ENCODE measurements at places on chromosomes 3 and 15.

- DNase-seq, result no peak
Measured at GRCh38 chr15:66417736-66418135, 31.0 kb downstream of the MAP2K1 start.

- no peak for DNase-seq
Measured at GRCh38 chr3:127213381-127213918, 20.5 kb downstream of the PRR23E start.

DNA sequence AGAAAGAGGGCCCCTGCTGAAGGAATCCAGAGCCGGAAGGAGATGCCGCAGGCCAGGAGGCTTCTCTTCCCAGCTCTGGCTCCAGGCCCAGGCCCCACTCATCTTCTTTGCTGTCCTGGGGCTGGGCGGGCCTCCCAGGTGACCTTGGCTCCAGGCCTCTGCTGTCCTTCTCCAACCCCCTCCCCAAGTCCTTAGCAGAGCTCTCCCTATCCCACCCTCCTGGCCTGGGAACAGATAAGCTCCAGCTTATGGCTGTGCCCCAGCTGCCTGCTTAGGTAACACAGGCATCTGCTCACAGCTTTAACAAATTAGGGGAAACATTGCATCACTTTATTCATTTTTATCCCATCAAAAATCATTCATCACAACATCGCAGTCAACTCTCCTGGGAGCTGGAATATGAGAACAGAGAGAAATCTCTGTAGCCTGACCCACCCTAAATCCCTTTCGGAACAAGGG, 86.9 kb downstream of the SEMA5B start:
- DNase-seq, result no peak

DNA sequence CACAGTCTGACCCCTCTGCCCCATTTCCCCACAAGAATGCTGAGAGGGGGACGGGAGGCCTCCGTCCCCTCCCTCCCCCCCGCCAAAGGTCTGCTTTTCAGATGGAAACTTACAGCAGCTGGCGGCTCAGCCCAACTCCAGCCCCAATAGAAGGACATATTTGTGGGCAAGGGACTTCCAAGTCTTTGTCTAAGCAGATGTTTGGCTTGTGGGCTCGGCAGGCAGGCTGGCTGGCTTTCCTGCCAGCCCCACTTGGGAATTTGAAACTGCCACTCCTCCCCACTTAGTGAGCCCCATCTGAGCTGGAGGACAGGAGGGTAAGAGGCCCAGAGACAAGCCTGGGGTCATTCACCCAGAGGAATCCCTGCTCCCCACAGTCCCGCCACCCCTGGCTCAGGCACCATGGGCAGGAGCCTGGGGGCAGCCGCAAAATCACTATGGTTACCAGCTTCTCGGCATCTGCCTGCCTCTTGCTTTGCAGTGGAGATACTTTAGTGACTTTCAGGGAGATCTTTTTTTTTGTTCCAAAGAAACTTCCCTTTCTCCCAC, 53.6 kb downstream of the LMCD1 start:
- DNase-seq, result no peak

DNA sequence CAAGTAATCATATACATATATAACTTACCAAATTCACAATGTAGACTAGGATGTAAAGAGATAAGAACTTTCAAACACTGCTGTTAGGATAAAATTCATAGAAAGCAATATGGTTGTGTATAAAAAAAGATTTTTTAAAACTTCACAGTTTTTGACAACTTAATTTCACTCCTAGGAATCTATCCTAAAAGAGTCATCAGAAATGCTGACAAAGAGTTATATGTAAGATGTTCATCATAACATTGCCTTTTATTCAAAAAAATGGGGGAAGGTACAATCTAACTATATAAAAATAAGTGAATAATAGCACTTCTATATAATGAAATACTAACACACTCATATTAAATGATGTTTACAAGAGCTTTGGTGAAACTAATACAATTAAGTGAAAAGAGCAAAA, 4.3 kb upstream of the CLDN18 start:
- no peak for DNase-seq

Data from stimulated activated CD4-positive, alpha-beta T cell treated with anti-CD3 and anti-CD28 coated beads, Interleukin-1b, Interleukin-23, amount 100 ng/mL, for 1 hour (primary cell).